ENCODE measurements at places on chromosomes 5 and 9.

DNA sequence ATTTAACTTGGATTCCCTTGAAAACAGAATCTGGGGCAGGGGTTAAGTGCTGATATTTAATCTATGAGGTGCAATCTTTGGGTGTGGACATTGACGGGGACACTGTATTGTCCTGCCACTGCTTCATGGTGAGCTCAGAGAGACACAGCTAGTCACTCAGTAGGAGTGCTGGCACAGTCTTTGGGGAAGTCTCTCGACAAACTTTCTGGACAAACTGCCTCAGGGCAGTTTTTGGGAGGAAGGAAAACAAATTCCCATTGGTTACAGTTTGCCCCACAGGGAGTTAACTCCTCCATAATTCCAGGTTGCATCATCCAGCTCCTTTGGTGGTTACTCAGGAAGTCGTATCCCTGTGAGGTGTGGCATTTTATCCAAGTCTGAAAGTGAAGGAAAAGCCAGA is 17.9 kb downstream of the HNRNPK start:
- no peak for DNase-seq

GRCh38 chr5:84290161-84290560 is 94.5 kb downstream of the EDIL3 start:
- DNase-seq: no peak

- no peak for DNase-seq
These were observed 2.7 kb downstream of the GNAQ start for GRCh38 chr9:78028926-78029325.

- no peak for DNase-seq
These were observed 1049.4 kb upstream of the NUDT12 start for GRCh38 chr5:104612005-104612404.

GRCh38 chr9:80061940-80062339 is 490.2 kb downstream of the TLE4 start:
- DNase-seq: no peak

- DNase-seq: no peak
These were observed 287.5 kb downstream of the SMARCA2 start for GRCh38 chr9:2302606-2303005.

DNA sequence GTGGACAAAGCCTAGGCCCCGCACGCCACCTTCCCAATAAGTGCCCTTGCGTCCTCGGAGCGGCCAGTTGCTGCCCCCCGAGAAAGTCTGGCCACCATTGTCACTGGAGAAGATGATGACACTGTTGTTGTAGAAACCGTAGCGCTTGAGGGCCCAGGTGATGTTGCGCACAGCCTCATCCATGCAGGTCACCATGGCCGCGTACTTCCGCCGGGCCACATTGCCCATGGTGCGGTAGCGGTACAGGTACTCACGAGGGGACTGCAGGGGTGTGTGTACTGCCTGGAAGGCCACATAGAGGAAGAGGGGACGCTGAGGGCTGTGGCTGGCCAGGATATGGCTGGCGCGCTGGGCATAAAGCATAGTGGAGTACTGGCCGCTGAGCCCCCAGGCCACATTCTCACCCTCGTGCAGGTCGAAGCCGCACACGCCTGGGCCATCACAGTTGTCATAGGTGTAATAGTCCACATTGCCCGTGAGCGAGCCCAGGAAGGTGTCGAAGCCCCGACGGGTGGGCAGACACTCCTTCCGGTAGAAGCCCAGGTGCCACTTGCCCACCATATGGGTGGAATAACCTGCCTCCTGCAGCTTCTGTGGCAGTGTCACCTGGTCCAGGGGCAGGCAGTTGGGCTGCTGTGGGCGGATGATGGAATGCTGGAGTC is 4.6 kb downstream of the ARSI start:
- DNase-seq: no peak

DNA sequence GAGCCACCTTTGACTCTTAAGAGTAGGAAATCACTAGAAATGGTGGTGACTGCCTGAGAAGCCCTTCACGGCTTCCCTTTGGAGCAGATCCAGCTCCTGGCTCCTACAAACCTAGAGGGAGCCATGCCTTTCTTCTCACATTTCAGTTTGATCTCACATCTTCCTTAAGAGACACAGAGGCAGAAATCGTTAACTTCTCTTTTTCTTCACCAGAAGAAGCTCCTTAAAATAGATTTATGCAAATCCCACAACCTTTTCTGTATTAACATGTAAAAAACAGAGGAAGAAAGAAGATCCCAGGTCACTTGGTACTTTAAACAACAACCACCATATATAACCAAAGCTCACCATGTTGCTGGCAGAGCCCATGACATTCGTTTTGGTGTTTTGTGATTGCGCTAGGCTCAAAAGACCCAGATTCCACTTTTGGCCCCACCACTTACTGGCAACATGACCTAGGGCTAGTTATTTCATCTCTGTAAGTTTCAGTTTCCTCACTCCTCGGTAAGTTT is 29.6 kb downstream of the PAX5 start:
- no peak for DNase-seq

- no peak for DNase-seq
These were observed 57.1 kb downstream of the MFAP3 start for GRCh38 chr5:154095904-154096303.

DNA sequence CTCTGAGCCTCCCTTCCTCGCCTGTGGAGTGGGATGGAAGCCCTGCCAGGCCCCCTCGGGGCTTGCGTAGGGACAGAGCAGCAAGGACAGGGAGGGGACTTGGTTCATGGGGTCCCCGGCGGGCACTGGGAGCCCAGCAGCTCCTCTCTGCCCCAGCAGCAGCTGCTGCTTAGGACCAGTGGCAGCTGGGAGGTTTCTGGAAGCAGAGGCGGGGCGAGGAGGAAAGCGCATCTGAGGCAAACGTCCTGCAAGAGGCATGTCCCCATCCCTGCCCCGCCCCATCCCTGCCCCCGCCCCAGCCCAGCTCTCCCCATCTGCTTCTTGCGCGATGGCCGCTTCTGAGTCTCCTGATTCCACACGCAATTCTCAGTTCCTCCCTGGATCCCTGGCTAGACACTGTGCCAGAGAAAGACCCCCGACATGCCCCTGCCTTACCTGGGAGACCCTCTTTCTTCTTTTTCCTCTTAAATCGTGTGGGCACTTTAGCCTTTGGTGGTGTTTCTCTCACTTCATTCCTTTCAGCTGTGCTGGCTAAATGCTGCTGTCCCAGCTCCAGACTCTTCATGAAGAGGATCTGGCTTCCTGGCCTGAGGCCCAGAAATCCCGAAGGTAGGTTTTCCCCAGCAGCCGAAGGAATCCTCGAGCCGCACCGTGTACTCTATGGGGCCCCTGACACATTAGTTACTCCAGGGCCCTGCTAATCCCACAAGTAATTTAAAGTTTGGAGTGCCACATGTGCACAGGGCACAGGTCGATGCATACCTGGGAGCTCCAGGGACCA is 4.4 kb upstream of the OR2S2 start:
- no peak for DNase-seq

GRCh38 chr9:22241024-22241423 is 205.6 kb upstream of the DMRTA1 start:
- DNase-seq: no peak

- DNase-seq: peak; percentile 64
These were observed at the start of gene PHYKPL for GRCh38 chr5:178232124-178232919. Gene PHYKPL, minus strand, starts transcription at chr5:178232802. Its CDS starts 252 bp downstream, at chr5:178232550.

DNA sequence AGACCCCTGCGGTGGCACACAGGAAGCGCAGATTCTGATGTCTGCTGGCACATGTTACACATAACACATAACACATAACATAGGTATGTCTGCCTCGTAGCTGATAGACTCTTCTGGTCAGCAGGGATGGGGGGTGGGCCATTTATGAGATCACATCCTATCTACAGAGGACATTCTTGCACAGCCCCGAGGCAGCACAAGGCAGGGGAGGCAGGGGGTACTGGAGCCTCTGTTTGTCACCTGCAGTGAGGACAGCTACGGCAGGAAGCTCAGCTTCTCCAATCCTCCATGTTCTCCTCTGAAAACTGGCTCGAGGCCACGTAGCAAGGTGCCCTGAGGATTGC is 16.7 kb upstream of the MED10 start:
- no peak for DNase-seq

DNA sequence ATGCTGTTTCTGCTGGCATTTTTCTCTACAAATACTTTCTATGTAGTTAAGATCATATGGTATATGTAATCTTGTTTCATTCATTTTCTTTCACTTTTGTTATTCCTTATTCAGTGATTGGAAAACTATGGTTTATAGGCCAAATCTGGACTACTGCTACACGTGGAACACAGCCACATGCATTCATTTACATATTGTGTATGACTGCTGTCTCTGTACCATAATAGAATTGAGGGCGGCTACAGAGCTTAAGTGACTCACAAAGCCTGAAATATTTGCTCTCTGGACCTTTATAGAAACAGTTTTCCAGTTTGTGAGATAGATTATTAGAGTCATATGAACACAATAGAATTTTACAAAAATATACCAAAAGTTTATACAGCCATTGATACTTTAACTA is 133.6 kb upstream of the CDKN2B start:
- DNase-seq: no peak

GRCh38 chr5:119315516-119315949 is 40.3 kb upstream of the TNFAIP8 start:
- DNase-seq: no peak

DNA sequence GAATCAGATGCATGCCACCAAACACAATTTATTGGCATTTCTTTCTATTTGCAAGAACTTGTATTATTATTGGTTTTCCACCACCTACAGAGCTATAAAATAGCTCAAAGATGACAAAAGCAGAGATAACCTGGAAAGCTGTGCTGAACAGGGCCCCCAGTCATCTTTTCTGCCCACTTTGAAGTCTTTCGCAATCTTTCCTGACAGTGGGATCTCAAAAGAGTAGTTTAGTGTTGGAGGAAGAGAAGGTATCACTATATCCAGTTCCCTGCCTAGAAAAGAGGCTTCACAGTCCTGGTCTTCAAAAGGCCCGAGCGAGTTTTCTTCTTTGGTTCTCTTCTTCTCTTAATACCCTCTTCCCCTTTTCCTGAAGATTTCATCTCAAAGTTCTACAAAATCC is 231.0 kb downstream of the RAB3C start:
- DNase-seq: no peak

GRCh38 chr9:93807166-93808074 is 147.7 kb downstream of the BARX1 start:
- DNase-seq: no peak

DNA sequence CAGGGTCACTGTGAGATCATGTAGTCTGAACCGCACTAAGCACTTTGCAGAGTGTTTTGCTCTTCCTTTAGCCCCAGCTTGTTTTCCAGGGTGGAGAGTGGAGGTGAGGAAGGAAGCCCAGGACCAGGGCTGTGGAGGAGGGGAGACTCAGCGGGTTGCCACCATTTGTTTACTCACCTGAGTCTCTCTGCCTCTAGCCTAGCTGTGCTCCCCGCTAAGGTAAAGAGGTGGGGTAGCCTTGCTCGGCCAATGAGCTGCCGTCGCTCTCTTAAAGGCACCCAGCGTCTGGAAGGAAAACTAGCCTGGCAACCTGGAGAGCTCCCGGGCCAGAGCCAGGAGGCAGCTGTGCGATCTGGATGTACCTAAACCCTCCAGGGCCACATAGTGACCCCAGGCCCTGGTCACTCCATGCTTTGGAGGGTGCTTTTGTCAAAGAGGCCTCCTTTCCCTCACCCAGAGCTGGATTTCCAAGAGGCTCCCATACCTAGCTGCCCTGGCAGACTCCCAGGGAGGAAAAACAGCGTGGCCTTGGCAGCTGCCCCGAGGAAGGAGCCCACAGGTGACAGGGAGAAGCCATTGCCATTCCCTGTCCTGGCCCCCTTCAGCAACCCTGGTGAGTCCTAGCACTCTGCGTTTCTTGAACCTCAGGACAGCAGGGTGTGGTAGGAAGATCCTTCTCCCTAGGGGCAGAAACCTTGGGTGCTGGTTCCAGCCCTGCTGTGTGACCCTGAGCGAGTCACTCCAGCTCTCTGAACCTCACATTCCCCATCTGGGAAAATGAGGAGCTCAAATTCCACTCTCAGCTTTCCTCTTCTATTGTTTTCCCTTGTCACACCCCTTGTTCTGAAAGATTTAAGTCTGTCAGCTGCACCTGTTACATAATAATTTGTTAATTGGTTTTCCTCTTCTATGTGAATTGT is 42.4 kb upstream of the LARP1 start:
- no peak for DNase-seq

DNA sequence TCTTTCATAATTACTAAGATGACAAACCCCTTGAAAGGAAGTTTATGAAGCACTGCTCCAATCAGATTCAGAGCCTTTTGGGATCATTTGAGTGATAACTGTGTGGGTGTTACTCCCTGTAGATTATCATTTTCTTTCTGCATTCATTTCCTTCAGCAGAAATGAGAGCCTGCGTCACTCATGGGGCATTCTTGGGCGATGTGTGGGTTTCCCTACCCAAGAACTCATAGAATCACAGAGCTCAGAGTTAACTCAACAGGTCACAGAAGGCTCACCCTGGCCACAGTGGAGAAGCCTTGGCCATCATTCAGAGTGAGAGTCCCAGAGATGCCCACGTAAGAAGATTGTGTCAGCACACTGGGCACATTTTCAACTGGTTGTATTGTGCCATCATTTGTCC is 401.9 kb downstream of the TLE4 start:
- DNase-seq: no peak

Measured in GOT3 (cell line).